Fibroblast of skin of left biceps (primary cell): ENCODE measurements at places on chromosomes 5 and 9.

GRCh38 chr9:87803623-87804345 is 77.9 kb downstream of the CTSL start:
- no peak for DNase-seq

- no peak for DNase-seq
These were observed 418.9 kb downstream of the ARHGEF28 start for GRCh38 chr5:74044936-74045335.

- DNase-seq: peak; percentile 94
These were observed 123.6 kb upstream of the CCDC112 start for GRCh38 chr5:115419846-115420585.

DNA sequence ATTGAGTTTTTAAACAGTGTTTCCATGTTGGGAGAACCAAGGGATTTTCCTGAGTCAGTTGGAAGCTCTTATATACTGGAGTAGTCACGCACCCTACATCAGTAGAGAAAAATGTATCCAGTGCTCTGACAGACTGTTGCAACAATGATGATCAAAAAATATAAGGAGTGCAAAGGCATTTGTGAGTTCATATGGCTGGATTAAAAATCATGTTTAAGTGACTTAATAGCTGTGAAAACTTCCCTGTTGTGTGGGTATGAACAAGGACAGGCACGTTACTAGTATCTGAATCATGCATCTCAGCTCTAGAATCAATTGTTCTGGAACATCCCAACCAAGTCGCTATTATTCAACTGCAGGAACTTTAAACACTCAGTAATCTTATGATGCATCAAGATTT is 229.7 kb downstream of the ROR2 start:
- no peak for DNase-seq

DNA sequence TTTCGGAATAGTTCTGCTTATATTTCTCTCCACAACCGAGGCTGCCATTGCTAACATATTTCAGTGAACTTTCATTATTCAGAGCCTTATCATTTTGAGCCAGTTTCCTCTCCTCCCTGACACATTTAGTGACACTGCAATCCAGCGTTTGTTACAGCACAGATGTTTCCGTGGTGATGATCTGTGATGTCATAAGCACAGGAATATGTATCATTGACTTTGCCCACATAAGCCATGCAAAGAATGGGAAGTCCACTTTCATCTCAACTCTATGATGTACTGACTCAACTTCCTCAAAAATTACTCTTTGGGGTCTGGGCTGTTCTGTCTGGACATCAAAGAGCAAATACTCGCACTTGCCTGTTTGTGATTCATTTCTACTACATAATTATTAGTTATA is 291.8 kb downstream of the EBF1 start:
- no peak for DNase-seq

- DNase-seq: no peak
These were observed 130.5 kb downstream of the BARX1 start for GRCh38 chr9:93824386-93825294.

DNA sequence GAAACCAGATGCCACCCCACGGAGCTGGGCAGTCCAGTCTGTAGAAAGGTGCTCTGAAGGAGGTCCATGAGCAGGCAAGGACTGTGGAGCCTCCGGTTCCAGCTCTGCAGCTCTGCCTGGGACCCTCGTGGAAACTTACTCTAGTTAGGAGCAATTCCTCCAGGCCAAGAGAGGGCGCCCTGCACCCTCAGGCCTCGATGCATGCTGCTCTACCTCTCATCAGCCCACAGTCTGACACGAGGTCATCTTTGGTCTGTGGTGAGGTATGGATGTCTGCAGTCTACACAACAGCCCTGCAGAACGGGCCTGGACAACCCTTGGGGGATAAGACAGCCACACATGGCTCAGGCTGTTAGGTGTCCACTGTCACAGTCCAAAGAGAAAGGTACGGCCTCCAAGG is 50.6 kb upstream of the UBTD2 start:
- DNase-seq: no peak

DNA sequence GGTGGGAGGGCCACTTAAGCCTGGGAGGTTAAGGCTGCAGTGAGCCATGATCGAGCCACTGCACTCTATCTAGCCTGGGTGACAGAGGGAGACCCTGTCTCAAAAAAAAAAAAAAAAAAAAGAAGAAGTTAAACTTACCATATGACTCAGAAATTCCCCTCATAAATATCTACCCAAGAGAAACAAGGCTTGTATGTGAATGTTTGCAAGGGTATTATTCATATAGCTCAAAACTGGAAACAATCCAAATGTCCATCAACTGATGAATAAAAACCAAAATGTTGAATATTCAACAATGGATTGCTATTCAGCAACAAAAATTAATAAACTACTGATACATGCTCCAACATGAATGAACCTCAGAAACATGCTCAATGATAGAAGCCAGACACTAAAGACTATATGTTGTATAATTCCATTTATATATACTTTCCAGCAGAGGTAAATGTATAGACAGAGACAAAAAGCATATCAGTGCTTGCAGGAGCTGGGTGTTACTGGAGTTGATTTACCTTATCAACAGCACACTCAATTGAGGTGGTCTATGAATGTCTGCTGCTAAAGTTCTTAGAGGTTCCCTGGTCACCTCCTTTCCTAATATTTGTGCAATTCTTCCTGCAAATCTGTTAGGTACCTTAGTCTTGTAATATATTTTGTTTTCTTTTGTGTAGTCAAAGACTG is 5.3 kb upstream of the SREK1 start:
- DNase-seq: no peak

DNA sequence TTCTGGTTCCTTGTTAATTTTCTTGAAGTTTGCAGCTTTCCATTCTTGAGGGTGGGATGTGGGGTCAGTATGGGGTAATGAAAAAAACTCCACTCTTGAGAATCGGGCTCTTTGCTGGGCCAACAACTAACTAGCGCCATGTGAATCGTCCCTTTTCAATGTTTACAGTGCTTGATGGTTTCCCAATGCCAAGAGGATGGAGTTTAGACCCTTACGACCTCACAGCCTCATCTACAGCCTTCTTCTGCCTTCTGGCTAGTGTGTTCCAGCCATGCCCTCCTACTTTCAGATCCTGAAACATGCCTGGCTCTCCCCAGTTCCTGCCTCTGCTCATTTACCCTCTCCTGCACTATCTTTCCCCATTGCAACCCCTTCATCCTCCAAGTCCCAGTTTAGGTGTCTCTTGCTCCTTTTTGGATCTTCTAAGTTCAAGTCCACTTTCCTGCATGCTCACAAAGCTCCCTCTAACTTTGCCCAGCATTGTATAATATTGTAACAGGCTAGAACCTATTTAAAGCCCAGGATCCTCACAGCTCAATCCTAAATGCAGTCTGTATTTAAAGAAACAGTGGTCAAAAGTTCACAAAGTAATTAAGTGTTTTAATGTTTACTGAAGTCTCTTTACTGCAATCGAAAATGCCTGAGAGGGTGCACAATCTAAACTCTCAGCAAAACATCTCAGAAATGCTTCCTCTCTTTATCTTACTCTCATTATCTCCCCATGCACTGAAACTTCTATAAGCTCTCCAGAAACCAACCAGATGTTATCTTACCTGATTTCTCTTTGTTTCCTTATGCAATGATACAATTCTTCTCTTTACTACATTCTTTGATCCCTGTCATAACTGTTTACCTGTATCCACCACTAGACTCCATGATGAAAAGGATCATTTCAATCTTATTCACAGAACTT is 20.6 kb upstream of the CAST start:
- no peak for DNase-seq

DNA sequence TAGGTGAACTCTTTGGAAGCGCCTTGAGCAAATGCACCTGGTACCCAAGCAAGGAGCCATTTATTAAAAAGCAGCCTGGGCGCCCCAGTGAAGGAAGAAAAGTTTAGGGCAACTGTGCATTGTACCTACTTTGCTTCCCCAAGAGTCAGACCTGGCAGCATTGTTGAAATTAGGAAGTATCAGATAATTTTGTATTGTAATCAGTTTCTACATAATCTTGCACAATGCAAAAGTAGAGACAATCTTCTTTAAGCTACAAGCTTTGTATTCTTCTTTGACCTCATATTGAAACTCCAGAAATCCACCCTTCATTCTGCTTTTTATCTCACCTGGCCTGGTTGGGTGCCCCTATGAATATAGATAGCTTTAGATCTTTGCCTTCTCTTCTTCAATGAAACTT is 490.8 kb downstream of the RASEF start:
- no peak for DNase-seq

- no peak for DNase-seq
These were observed 17.6 kb upstream of the RECK start for GRCh38 chr9:36018891-36019720.
